Activated CD4-positive, alpha-beta T cell treated with anti-CD3 and anti-CD28 coated beads, Interleukin-2, Interleukin-6, amounts not matched to agents 100 ng/mL and 50 ng/mL, durations not matched to agents 16 hours and 8 hours (primary cell): ENCODE measurements at places on chromosomes 6 and 20.

DNA sequence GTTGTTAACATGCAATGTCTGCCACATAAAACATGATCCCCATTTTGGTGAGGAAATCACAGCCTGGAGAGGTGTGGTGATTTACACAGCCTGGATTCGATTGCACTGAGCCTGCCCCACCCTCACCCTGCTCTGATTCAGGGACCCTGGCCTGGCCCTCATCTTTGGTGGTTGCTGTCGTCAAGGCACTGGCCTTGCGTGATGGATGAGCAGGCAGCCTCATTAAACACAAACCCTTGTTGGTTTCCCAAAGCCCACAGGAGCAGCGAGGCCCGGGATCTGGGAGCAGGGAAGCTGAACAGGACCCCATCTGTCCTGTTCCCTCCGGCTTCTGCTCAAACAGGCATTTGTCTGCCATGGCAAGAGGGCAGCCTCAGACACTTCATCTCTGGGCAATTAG is 70.8 kb downstream of the CHMP4B start:
- DNase-seq = no peak

- no peak for DNase-seq
Observed at GRCh38 chr6:125346926-125347563, 45.3 kb upstream of the HDDC2 start.

- DNase-seq = no peak
Observed at GRCh38 chr6:126807876-126808275, 310.6 kb upstream of the RSPO3 start.

GRCh38 chr6:72414657-72415056 is 207.2 kb upstream of the KCNQ5 start:
- no peak for DNase-seq

DNA sequence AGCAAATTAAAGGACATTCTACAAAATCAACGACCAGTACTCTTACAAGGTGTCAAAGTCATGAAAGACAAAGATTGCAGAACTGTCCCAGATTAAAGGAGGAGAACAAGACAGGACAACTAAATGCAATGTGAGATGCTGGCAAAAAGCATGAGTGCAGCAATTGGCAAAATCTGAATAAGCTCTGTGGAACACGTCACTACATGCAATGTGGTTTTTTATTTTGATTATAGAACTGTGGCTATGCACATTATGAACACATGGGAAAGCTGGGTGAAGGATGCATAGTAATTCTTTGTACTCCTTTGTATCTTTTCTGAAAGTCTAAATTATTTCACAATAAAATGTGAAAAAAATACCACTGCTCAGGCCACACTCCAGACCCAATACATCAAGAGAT is 509.4 kb downstream of the KIF16B start:
- DNase-seq = no peak

DNA sequence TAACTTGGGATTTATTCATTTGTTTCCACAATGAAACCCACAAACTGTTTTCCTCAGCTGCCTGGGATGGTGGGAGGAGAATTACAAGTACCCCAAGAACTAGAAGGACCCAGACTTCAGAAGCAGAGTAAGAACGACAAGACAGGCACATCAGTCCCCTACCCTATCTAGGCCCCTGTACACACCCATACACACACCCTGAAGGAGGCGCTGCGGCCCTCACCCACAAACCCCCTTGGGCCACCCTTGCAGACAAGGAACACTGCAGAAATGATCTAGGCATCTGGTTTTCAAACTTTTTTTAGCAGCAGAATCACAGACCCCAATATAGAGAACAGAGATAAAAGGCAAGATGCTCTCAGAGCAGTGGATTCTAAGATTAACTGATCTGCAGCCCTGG is 55.0 kb downstream of the TRERF1 start:
- no peak for DNase-seq

DNA sequence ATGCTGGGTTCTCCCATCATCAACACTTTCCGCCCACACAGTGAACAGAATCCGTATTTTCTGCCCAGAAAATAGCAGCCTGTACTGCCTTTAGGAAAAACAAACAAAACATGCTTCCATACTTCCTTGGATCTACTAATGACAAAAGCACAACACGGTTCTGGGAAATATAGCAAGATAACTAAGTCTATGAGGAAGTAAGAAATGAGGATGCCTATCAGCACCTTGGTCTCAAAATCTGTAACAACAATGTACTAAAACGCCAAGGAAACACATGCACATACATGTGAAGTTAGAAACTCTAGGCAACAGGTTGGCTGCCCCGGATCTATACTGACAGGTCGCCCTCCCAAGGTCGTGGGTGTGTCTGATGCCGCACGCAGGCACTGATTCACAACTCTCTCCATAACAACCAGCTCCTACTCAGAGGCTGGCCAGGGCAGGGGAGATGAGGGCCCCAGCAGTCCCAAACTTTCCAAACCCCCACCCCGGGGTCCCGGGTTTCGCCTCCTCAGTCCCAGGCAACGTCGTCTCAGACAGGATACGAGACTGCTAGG is 710 bp downstream of the BTBD9 start:
- peak; percentile 45 for DNase-seq

DNA sequence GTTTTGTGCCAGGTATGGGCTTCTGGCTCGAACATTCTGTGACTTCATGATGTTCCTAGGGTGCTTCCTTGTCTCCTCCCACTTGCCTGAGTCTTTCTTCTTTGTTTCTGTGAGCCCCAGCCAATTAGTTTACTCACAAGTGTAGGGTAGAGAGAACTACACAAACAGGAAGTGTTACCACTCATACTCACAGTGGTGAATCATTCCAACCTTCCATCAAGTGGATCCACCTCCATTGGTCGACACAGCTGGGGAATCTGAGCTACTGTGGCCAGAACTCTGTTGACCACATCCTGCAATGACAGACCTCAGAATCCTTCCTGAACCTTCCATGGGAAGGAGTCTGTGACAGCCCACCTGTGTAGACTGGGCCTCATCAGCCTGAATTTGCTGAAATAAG is 76.8 kb downstream of the UNC5CL start:
- DNase-seq = peak; percentile 84
